ENCODE measurements at places on chromosomes 7 and 10. TPM values are rescaled to one million over a fixed set of nuclear protein-coding genes. Genes with fewer than 3 reads are reported as not detected.

- no peak for DNase-seq
Measured at GRCh38 chr7:92670204-92670851, 80.1 kb upstream of the FAM133B start.

- DNase-seq: no peak
Measured at GRCh38 chr10:118343549-118343948, 1.4 kb upstream of the FAM204A start.

GRCh38 chr10:130180416-130180815 is 44.2 kb downstream of the GLRX3 start:
- DNase-seq: no peak

GRCh38 chr7:116454377-116454776 is 45.2 kb upstream of the CAV2 start:
- DNase-seq: no peak

Gene PRKAG2
- 120 TPM for total RNA-seq

Gene TEX36
- total RNA-seq: not detected

DNA sequence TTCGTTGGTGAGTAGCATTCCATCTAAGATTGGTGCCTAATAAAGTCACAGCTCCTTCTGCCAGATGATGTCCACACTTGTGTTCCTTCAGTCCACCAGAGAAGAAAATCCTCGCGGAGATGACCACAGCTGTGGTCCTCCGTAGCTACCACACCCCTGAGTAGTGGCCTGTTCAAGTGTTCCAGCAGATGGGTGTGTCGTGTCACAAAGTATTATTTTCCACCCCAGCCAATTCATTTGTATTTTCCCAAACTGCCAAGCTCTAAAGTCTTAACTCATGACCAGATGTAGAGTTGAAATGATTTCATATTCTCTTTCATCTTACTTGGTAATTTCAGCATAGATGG is 251.3 kb upstream of the TCF7L2 start:
- no peak for DNase-seq

Gene CDK6
- total RNA-seq: 22.3 TPM

DNA sequence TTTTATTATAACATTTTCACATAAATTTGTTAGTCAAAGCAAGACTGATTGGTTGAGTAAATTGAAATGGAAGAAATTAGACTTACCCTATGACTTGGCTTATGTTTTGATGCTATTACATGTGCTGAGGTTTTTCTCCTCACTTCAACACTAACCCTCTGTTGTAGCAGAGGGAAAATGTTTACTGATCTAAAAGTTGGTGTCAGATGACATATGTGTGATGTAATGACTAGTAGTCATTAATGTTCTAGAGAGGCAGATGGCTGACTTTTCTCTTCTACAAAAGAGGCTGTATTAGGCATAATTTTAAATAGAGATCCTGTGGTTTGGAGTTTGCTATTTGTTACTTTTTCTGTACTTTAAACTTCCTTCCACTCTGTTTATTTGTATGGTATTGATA is 266.0 kb downstream of the BBS9 start:
- DNase-seq: no peak

DNA sequence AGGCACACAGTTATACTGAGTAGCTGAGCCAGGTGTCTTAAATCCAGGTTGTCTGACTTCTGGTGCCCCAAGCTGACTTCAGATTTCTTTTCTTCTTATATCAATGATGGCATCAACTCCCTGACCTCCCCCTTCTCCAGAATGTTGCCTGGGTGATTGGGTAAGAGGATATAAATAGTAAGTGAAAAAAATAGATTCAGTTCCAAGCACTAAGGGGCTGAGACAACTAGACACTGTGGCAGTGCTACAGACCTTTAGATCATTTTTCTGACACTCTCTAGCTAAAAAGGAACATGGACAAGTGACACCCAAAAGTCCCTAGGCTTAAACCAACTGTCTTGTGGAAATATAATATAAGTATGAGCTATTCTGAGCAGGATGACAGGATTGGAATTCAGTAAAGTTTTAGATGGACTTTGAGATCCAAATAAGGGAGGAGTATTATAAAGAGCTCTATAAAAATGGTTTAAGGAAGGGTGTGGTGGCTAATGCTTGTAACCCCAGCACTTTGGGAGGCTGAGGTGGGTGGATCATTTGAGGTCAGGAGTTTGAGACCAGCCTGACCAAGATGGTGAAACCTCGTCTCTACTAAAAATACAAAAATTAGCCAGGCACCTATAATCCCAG is 589.1 kb upstream of the GALNT17 start:
- no peak for DNase-seq

DNA sequence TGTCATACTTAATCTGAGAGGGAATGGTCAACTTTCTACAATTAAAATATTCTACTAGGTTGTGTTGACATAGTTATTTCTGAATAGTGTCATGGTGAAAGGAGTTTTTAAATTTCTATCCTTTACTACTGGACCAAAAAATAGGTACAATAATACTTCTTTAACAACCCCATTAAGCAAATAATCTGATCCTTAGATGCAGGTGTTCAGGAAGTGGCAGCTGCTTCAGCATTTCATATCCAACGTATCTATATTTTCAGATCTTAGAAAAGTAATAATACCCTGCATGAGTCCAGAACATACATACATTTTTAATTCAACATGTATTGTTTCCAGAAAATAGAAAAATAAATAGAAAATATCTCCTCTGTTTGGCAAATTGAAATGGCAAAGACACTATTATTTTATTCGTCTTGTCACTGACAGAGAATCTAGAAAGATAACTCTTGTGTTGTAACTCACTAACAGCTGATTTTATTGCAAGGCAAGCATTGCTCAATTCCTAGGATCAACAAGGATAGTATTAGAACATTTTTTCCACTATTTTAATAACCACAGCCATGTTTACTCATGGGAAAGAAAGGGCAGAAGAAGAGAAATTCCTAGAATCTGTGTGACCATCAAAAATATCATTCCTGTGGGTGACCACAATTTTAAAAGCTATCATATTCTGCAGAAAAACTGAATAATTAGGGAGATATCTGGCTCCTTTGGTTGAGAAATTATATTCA is 159.3 kb upstream of the CNTNAP2 start:
- no peak for DNase-seq

DNA sequence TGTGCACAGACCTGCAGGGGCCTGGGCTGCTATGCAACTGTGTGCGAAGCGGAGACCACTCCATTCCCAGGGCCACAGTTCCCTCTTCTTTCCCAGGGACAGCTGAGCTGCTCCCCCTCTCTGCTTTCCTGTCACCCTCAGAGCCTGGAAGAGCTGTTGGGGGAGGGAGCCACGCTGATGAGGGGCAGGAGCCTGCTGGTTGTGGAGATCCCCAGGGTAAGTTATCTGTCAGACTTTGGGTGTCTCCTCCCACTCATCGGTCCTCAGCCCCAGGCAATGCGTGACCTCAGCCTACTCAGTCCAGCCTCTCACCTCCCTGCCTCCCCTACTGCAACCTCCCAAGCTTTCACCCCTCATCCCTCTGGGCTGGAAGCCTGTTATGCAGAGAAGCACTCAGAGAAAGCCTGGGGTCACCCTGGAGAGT is 53.5 kb downstream of the ZNF467 start:
- DNase-seq: no peak

DNA sequence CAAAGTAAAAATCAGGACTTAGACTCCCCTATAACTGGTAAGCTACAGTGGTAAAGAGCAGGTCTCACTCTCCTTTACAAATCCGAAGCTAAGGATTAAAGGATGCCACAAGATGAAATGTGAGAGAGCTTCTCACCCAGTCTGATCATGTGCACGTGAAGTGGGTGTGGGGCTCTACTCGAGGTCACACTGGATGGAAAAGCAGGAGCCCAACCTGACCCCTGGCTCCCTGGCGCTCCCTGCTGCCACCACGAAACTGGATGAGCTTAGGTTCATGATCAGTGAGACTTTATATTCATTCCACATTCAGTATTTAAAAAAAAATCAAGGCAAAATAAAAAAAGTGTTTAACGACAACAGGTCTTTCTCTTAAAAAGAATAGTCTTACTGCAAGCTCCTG is 21.7 kb upstream of the FOXI2 start:
- DNase-seq: no peak

Gene MYL10
- not detected for total RNA-seq

Gene PTF1A
- total RNA-seq: not detected

DNA sequence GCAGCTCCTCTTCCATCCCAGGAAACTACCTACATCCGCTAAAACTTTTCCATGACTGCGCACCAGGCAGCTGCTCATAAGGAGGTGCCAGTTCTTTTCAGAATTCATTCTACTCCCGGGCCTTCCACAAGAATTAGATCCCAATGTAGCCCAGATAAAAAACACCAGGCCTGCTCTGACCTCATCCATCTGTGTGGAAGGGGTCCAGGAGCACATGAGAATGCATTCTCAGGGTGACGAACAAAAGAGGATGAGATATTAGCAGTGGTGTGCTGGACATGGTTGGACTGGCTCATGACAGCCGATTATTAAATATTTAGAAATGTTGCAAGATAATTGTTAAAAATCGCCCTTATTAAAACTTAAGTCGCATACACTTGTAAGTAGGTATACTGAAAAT is 43.2 kb upstream of the STEAP1B start:
- DNase-seq: no peak

All from Right ventricle myocardium superior (tissue), 1 donor.